Activated CD8-positive, alpha-beta memory T cell treated with anti-CD3 and anti-CD28 coated beads for 1 hour (primary cell): ENCODE measurements at places on chromosomes 5 and 9.

GRCh38 chr5:12258549-12258948 lies 354.3 kb upstream of the CTNND2 start:
- DNase-seq = no peak

DNA sequence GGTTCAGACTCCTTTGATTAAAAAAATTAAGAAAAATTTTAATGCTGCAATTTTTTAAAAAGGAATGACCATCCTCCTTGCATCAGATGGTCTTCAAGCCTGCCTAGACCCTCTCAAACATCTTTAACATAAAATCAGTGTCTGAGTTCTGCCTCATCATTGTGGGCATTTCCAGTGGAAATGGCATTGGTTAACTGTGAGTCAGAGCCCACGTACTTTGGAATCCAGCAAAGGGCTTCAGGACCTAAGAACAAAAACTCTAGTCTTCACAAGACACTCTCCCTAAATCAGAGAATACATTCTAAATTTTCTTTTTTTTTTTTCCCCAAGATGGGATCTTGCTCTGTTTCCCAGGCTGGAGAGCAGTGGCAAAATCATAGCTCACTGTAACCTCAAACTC lies 9.4 kb upstream of the C5orf15 start:
- DNase-seq = no peak

- no peak for DNase-seq
Observed at GRCh38 chr5:1411099-1411498, 34.1 kb downstream of the SLC6A3 start.

- no peak for DNase-seq
Observed at GRCh38 chr5:170644501-170644900, 139.0 kb upstream of the GABRP start.

DNA sequence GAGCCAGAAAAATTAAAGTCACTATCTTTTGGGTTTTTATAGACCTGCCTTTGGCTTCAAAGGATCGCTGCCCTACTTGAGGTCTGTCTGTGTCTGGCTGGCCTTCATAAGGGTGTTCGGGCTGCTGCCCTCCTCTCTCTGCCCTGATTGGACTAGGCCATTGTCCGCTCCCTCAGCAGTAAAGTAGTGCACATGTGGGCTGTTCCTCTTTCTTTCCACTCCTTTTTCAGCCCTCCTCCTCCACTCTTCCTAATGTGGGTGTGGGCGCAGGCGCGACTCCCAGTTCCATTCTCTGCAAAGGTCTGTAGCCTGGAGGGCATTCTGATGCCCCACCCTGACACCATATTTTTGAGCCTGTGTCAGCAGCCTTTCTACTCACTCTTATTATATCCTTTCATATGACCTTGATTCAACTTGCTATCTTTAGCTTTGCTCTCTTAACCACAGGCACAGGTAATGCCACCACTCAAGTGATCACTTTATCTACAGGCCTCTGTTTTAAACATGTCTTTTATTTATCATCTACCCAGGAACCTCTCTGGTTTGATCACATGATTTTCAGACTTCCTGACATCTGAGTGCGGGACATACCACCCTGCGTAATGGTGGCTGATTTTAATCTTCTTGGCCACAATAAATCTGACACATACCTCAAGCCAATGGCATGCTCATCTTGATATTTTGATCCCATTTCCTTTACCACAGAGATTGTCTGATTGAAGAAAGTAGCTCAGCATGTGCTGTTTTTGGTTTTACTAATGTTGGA lies 144.5 kb downstream of the AOPEP start:
- DNase-seq = no peak

DNA sequence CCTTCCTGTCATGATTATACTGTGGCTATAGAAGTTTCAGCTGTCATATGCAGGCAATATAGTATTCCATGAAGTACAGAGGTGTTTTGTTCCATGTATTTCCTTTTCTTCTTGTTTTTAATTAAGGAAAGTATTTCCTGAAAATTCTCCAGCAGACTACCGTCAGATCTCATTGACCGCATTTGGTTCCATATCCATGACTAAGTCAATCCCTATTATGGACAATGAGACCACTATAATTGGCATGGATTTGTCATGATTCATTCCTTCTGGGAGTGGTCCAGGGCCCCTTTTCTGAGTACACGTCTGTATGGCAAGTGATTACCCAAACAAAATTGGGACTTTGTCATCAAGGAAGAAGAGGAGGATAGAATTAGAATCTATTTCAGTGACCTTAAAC lies 283.2 kb upstream of the CLINT1 start:
- DNase-seq = no peak

- DNase-seq = no peak
Observed at GRCh38 chr9:35540315-35540714, 50.4 kb downstream of the RUSC2 start.

GRCh38 chr5:145636371-145636770 lies 198.8 kb downstream of the PRELID2 start:
- DNase-seq = no peak

GRCh38 chr9:77933019-77933418 lies 98.6 kb downstream of the GNAQ start:
- DNase-seq = no peak

GRCh38 chr5:174284873-174285272 lies 239.4 kb downstream of the NSG2 start:
- no peak for DNase-seq

DNA sequence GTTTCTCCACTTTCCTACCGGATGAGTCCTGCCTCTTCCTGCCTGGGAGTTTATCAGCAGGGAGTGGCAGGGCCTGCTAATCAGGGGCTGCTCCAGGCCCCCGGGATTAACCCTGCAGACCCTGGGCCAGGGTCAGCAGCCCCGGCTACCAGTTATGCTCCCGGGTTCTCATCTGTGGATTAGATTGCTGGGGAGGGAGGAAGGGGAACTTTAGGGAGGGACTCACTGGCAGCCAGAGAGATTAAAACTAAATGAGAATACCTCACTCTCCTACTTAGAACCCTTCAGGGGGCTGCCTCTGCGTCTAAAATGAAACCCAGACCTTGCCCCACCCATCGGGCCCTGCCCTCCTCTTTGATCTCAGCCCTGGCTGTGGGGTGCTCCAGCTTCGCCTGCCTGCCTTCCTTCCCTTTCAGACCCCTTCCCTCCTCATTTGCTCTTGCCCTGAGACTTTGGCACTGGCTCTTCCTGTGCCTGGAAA lies 130.5 kb upstream of the HAND1 start:
- no peak for DNase-seq

DNA sequence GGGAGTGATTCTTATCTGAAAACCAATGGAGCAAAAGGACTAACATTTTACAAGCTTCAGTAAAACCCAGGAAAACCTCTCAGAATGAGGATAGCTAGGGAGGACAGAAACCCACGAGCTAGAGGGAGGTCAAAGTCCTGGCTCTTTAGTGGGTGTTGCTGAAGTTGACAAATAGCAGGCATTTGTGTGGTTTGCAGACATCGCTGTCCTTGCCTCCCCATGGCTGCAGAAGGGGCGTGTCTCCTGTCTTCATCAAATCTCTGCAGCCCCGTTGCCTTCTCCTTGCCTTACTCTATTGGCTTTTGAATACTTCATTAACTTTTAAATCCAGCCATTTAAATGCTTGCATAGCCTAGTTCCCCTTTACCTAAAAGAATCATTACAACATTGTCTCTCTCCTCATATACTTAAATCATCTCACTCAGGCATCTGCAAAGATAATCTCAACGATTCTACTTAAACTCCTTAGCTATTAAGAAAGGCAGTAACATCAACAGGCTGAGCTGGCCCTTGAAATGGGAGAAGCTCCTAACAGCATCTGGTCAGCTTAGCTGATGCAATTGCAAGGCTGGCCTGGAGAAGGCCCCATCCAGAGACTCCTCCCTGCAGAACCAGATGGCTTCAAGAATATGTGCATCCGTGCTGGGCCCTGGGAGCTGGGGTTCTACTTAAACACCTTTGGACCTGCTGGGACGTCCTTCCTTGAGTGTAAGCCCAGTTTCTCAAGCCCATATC lies 152.8 kb upstream of the TAS2R1 start:
- DNase-seq = no peak

- no peak for DNase-seq
Observed at GRCh38 chr5:39652036-39652435, 227.3 kb upstream of the DAB2 start.

DNA sequence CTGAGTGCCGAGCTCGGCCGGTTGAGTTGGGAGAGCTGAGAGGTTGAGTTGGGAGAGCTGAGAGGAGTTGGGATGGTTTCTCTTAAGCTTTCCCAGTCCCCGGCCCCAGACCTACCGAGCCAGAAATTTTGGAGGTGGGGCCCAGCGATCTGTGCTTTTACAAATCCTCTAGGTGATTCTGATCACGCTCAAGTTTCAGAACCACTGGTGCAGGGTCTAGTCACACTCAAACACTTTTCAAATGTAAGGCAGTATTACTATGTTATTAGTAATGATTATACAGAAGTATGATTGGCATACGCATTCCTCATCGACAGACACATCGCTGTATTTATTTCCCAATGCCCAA lies 256 bp upstream of the CLINT1 start:
- DNase-seq = no peak

DNA sequence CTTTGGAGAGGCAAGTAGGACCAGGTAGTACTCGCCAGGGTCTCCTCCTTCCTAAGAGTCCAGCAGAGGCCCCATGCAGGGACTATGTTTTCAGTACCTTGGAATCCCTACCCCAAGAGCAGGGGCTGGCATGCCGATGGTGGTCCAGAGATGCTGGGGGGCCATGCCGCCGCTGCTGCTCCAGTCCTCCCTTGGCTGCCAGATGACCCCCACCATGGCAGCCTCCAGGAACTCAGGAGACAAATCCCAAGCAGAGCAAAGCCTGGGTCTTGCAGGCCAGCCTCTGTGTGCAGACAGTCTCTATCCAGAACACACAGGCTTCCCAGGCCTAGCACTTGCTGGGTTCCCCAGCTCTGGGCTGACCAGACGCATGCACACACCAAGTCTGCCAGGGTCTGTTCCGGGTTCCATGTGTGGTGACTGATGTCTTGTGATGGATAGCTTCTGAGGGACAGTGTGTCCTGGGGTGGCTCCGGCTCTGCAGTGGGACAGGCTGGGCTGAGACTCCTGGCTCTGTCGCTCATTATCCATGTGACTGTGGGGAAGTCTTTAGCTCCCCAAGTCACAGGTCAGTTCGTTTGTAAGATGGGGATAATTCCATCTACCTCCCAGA lies 127.3 kb downstream of the CRB2 start:
- no peak for DNase-seq

GRCh38 chr5:54367844-54368243 lies 57.5 kb upstream of the ARL15 start:
- DNase-seq = no peak

- no peak for DNase-seq
Observed at GRCh38 chr5:57405984-57406383, 76.6 kb downstream of the ACTBL2 start.

DNA sequence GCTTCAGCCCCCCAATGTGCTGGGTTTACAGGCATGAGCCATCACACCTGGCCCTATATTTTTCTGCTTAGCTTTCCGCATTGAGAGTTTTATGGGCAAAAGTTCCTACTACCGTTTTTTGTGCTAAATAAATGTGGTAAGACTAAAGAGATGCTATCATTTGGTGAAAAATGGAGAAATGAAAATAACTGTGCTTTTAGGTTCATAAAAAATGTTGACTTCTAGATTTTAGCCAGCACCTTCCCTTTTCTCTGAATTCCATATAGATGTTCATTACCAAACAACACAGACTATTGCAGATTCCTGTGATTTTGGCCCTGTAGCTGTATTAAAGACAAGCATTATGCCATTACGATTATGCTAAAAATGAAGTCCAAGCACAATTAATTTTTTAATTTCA lies 72.0 kb upstream of the CTSL start:
- no peak for DNase-seq

- DNase-seq = no peak
Observed at GRCh38 chr5:33275391-33275790, 165.4 kb upstream of the TARS1 start.

DNA sequence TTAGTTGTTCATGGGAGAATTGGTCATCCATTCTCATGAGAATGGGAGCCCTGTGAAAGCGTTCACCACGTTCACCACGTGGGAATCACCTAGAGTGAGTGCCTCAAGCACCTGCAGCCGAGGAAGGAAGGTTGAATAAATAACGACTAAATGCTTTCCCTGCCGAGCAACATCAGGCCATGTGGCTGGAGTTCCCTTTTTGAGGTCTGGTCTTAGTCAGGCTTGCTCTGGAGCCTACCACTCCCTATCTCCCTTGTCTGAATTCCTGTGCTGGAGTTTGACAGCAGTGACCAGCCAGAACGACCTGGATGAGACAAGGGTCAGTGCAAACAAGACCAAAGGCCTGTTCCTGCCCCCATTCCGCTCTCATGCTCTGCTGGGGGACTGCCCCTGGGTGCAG lies 28.5 kb downstream of the KCNMB1 start:
- DNase-seq = no peak

- no peak for DNase-seq
Observed at GRCh38 chr9:94826044-94826443, 99.5 kb downstream of the AOPEP start.

- no peak for DNase-seq
Observed at GRCh38 chr5:116814626-116815385, 240.2 kb upstream of the SEMA6A start.

DNA sequence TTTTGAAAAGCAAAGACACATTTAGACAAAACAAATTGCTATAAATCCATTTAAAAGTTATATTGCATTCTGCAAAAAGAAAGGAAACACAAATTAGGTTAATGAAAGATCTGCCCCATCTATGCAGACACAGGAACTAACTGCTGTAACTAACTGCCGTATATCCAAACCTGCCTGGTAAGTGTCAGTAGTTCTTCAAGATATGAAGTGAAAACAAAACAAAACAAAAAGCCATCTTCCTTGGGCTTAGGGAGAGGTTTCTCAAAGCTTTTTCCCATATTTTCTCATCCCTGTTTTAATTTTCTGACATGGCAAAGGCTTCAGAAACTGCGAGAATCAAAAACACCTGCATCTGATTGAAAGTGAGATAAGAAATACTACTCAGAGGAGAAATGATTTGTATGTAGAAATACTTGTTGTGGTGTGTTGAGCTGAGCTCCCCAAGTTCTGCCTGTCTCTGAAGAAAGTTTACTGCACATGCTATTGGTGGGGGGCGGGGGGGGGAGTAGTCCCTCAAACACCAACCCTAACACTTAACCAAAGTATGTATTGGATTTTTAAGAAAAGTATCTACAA lies 750.5 kb downstream of the PTPRD start:
- no peak for DNase-seq

DNA sequence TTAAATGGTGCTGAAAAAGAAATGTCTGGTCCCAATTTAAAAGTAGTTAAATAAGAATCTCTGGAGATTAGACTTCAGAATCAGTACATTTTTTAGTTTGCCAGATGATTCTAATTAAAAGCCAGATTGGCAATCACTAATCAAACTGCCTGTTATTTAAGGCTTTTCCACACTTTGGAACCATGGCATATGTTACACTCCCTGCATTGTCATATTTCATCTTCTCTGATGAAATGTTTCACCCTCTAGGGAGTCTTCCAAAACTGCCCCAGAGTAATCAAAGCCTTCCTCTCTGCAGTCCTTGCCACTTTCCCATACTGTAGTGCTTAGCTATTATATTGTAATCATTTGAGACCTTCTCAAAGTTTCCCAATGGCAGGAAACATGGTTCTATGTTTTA lies 17.5 kb upstream of the OR13C9 start:
- DNase-seq = no peak

DNA sequence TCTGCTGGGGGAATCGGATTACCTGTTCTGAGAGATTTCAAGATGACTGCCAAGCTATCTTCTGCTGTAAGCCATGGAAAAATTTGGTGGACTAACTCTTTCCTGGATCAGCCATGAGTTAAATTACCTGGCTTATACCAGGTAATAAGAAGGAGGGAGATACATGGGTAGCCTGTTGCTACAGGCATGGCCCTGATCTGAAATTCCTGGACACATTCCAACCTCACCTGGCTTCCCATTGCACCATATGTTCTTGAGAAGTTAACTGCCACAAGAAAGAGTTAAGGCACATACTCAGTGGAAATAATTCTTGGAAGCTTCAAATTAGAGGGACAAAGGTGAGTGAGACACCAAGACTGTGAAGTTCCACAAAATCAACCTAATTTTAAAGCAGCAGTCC lies 371.3 kb downstream of the ACTL7B start:
- DNase-seq = no peak
